ENCODE measurements at places on chromosomes 6 and 20.

DNA sequence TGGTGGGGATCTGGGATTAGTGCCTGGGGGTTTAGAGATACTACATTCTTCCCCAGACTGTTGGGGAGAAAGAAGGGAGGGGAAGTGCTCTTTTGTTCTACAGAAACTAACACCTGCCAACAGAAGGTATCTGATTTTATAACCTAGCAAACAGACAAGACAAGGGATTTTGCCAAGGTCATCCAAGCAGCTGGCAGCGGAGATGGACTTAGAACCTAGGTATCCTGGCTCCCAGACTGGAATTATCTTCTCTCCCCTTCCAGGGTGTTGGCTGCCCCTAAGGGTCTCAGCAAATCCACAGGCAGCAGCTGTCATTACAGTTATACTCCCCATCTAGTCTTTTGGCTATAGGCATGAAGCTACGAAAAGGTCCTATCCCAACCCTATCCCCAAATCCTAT lies 8.4 kb downstream of the SDC4 start:
- DNase-seq, result no peak

GRCh38 chr6:112931832-112932231 lies 584.7 kb downstream of the RFPL4B start:
- DNase-seq, result no peak

DNA sequence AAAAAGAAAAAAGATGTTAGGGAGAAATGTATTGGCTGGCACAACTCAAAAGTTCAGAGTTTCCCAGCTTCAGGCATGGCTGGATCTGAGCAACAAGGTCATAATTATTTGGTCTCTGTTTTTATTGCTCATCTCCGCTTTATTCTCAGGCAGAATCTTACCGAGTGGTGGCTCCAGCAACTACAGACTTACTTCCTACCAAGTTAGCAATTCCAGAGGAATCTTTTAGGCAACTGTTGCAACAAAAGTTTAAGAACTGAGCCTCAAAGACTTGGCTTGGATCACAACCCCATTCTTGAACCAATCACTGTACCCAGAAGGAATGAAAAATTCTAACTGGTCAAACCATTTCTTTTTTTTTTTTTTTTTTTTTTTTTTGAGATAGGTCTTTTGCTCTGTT lies 35.5 kb upstream of the NCOA3 start:
- DNase-seq, result no peak

- no peak for DNase-seq
These were observed 2.5 kb downstream of the GTF2H5 start for GRCh38 chr6:158170656-158171081.

- no peak for DNase-seq
These were observed 644.1 kb downstream of the UTRN start for GRCh38 chr6:144929262-144929661.

DNA sequence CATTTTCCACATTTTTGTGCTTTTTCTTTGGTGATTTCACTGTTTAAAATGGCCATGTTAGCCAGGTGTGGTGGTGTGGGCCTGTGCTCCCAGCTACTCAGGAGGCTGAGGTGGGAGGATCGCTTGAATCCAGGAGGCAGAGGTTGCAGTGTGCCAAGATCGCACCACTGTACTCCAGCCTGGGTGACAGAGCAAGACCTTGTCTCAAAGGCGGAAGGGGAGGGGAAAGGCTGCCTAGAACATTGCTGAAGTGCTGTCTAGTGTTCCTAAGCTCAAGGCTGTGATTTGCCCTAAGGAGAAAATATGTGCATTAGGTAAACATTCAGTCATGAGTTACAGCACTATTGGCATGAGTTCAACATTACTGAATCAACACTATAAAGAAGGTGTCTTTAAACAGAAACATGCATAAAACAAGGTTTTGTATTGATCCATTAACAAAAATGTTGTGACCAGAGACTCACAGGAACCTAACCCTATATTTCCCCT lies 14.0 kb downstream of the ZC2HC1B start:
- no peak for DNase-seq

DNA sequence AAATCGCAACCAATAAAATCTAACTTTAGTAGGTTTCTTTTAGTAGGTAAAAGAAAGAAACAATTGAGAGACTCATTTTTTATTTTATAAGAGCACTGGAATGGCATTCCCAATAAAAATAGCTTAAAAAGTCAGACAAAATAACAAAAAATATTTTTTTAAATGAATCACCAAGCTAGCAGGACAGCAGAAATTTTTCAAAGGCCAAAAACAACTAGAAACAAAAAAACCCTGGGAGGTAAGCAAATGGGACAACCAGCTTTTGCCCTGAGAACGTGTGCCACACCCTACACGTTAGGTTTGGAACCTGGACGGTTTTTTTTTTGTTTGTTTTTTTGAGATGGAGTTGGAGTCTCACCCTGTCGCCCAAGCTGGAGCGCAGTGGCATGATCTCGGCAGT lies 19.6 kb downstream of the GPLD1 start:
- no peak for DNase-seq

- DNase-seq, result no peak
These were observed 1.2 kb downstream of the IFNGR1 start for GRCh38 chr6:137217801-137218472.

Measured in T follicular helper cell (primary cell).